Osteoblast (primary cell): ENCODE measurements at places on chromosomes 11 and 22. TPM values are rescaled to one million over a fixed set of nuclear protein-coding genes. Genes with fewer than 3 reads are reported as not detected.

The NCAM1 gene
- total RNA-seq, result 1.2 and 2.2 TPM in 2 replicates

The OR4A16 gene
- total RNA-seq, result not detected in 2 replicates

The SAA1 gene
- total RNA-seq, result not detected in 2 replicates

The GNG3 gene
- not detected in 2 replicates for total RNA-seq

The MMP12 gene
- total RNA-seq, result under 0.01 and 0.36 TPM in 2 replicates

The CCDC73 gene
- total RNA-seq, result not detected in 2 replicates

The FAM118B gene
- total RNA-seq, result 29.5 and 30.4 TPM in 2 replicates

DNA sequence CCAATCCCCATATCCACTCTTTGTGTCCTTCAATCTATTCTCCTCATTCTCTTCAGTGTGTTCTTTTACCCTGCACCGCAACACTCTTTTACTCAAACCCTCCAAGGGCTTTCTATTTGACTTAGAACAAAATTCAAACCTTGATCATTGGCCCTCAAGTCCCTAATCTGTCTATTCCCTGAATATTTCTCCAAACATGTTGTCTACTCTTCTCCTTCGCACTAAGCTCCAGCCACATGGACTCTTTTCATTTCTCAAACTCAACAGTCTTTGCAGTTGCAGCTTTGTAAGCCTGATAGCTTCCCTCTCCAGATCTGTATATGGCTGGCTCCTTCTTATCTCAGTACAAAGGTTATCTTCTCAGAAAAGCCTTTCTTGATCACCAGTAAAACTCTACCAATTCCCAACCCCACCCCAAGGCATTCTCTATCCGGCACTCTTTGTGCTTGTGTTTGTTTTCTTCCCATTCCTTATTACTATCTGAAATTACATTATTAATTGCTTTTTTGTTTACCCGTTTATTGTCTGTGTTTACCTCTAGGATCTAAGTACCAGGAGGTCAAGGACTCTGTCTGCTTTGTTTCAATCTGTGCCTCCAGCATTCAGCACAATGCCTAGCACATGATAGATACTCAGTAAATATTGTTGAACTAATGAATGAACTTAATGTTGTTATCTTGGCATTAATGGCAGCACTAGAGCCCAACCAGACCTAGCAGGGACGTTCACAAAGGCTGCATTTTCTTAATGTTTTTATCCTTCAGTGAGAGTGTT lies 147.4 kb downstream of the BBOX1 start:
- DNase-seq, result no peak

DNA sequence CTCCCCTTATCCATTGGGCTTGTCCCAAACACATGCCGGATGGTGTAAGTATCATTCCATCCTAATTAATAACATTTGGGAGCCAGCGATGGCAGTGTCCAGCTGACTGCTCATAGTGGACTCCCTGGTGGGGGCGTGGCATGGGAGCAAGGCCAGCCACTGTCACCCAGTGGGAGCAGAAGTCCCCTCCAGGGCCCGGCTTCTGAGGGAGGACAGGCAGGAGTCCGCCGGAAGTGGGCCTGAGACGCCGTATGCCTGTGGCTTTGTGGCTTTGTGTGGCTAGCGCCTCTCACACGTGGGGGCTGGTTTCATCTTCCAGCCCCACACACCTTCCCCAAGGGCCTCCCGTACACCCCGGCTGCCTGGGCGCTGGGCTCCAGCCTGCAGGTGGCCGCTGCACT lies 124.5 kb downstream of the KCNQ1 start:
- DNase-seq, result no peak

DNA sequence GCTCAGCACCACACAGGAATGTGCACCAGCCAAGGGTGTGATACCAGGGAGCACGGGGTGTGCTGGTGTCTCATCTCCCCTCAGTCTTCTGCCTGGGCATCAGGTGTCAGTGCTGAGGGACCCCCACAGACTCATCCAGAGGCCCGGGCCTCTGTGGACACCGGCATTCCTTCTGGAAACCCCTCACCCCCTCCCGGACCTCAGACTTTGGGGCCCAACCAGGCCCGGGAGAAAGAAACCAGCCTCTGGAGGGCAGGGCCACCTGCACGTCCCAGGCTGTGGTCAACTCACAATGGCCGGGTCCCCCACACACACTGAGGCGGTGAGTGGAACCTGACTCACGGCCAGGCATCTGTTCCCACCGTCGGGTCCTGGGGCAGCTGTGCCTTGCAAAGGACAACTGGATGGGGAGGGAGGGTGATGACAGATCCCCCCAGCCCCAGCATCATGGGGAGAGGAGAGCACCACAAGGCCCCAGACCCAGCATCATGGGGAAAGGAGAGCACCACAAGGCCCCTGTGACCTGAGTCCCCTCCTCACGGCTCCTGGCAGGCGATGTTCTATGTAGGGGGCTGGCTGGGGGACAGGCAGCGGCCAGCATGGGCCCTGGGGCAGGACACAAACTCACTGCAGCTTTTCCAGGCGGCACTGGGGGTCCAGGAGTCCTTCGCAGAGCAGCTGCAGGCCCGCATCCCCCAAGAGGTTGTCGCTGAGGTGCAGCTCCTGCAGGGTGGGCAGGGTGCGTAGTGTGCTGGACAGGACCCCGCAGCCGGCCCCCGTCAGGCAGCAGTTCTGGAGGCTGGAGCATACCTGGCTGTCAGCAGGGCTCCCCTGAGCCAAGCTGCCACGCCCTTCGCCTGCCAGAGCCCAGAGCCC lies 7.6 kb downstream of the RNH1 start:
- DNase-seq, result peak; percentile 43

DNA sequence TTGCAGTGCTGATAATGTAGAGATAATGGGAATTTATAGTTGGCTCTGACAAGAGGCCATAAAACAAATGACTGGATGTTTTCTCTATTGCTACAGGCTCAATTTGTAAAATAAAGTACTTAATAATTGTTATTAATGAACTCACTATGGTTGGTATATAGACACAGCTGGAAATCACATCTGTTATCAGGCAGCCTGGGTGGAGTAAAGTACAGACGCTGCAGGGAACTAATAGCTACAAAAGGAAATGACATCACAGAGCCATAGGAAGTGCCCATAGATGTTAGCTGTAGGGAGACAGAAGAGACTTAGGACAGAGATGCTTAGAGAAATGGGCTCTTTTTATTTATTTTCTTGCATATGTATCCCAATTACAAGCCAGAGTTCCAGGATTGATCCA lies 81.0 kb upstream of the SNX19 start:
- no peak for DNase-seq

DNA sequence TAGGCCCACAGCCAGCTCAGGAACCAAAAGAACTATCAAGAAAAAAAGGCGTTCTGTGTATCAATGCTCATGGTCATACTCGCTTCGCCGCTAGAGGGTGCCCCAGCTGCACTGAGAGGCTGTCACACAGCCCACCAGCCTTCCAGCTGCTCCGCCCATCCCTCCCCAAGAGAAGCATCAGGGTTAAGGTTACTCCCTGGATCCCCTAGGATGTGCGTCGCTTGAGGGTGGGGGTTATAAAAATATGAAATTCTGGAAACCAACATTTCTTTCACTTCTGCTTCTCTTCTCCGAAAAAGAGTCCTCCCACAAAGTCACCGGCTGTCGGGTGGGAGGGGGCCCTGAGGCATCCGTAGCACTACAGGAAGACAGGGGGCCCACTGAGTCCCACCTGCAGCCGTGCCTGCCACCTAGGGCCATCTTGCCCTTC lies 1.7 kb downstream of the CBX6 start:
- peak; percentile 99 for DNase-seq

- DNase-seq, result no peak
Measured at GRCh38 chr11:103994094-103994493, 42.3 kb upstream of the DDI1 start.

DNA sequence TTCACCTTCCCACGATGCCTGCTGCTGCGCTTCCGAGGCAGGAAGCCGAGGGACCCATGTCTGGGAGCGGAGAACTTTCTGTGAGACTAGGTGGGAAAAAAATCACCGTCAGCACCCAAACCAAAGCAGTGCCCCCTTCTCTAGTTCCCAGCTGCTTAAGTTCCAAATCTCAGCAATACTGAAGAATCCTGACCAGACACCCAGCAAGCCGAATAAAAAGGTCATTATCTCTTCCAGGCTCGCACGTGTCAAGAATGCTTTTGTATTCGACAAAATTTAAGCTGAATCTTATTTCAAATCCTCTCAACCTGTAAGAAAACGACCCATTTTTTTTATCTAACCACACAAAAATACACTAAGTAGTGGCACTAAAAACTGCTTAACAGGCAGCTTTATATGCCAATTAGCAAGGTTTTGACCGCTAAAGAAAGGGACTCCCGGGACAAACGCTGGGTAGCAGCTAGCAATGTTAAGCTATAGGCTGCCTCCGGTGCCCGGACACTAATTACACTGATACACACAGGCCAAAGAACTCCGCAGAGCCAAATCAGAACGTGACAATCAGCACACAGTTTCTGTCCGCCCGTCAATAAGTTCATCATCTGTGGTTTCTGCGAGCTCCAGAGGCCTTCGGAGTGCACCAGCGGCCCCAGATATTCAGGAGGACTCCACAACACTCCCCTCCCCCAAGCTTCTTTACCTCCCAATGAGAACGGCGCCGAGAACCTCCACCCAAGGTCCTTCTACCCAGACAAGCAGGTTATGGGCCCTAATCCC lies 728 bp downstream of the RPL3 start:
- no peak for DNase-seq

- no peak for DNase-seq
Measured at GRCh38 chr11:126432525-126432924, 77.0 kb downstream of the ST3GAL4 start.

DNA sequence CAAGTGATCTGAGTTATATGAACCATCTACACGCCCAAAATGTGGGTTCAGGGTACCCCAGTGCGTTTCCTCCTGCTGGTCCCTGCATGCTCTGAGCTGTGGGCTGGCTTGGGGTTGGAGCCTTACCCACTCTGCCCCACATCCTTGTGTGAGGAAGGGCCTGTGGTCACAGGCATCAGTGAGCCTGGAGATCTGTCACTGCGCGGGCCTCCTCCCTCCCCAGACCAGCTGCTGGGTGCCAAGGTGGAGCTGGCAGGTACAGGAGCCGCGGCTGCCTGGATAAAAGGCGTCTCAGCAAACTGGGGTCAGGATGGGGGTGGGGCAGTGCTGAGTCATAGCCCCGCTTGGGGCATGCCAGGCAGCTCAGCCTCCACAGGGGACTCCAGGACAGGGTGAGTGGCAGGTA lies 17.9 kb downstream of the GNAZ start:
- DNase-seq, result no peak

DNA sequence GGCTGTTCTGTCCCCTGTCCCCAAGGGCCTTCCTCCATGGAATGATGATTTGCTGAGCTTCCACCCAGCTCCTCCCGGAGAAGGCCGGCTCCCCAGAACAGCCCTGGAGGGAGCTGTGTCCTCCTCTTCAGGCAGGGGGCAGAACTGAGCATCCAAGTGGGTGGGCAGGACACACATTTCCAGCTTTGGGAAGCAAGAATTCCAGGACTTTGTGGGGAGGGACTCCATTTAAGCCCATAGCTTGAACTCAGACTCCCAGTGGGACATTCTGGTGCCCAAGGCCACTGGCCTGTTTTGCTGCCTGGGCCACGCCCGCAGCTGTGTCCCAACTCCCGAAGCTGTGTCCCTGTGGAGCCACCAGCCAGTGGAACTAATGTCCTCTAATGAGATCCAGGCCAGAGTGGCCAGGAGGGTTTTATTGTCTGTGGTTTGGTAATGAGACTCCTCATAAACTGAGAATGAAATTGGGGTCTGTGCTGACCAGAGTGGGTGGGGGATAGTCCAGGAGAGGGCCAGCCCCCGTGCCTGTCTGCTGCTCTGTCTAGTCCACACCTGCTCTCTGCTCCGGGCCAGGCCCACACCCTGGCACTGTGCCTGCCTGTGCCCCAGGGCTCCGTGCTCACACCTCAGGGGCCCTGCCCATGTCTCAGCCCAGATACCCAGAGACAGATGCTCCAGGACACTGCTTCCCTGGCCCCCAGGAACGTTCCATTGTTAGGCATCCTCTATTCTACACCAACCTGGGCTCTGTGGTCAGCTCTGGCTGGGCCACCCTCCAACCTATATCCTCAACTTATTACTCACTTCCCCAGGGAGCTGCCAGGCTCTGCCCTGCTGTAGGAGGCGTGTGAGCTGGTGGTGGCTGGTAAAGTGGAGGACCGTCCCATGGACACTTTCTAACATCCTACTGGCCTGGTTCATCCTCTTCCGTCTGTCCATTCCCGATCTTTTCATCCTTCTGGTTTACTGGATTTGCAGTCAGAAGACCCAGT lies 7.6 kb downstream of the NECTIN1 start:
- peak; percentile 96 for DNase-seq

GRCh38 chr22:24161909-24162308 lies 19.4 kb upstream of the SUSD2 start:
- DNase-seq, result no peak

DNA sequence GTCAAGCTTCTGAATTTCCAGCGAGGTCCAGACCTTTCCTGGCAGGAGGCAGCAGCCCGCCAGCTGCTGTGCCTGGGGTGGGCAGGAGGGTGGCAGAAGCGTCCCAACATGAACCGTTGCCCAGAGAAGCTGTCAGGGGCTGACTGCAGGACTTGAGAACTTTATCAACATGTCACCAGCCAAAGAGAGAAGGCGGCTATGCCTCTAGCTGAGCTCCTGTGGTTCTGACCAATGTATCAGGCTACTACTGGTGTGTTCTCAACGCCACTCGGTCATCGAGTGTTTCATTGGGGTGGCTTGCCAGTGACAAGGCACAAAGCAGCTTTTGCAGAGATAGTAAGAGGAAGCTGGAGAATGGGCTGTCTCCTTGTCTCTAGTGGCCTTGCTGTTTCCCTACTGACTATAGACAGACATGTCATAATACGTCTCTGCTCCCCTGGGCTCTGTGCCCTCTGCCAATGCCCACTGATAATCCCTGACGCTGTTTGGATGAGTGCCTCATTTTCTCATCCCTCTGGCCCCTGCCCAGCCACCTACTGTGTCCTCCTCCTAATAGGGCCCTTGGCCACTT lies 17.6 kb upstream of the ASCC2 start:
- no peak for DNase-seq

DNA sequence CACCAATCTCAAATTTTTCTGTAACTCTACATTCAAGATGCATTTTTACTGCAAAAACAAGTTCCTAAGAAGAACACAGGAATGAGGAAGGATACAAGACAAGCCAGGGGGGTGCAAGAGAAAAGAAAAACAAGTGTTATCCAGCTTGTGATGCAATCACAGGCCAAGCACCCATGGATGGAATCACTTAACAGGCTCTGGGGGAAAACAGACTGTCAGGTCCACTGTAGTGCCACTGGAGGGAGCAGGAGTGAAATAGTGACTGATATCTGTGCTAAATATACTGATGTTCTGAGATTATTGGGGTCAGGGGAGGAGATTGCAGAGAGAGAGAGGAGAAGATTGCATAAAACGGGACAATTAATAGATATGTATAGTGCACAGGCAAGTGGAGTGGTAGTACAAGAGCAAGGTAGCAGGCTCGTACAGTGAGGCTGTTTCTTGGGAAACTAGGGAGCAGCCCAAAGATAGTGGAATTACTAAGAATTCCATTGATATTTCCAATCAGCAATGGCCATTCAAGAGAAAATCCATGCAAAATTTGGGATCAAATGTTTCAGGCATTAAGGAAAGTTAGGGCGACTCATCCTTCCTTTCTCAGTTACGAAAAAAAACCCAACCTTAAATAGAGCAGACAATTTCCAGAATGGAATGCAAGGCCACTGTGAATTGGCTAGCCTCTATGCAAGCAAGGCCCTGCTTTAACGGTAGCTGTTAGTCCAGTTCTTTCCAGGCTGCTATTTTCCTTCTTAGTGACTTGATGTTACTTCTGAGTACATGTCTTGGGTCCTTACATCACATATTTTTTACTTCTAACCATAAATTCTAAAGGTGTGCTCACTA lies 52.2 kb upstream of the CEP126 start:
- DNase-seq, result peak; percentile 71
